ENCODE measurements at places on chromosomes 11 and 22.

DNA sequence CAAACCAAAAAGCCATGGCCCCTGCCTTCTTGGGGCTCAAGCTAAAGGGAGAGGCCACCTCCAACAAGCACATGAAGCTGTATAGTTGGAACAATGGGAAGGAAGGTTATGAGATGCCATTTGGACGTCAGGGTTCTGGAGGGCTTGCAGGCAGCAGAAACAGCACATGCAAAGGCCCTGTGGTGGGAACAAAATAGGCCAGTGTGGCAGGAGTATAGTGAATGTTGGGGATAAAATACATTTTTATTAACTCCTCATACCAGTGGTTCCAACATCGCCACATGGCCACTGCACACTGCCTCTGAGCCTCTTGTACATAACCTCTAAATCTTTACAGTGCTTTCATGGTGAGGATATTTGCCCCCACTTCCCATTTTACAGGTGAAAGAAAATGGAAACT, 32.2 kb upstream of the MN1 start:
- no peak for DNase-seq

- DNase-seq = no peak
Observed at GRCh38 chr22:36352803-36353507, 34.8 kb downstream of the MYH9 start.

DNA sequence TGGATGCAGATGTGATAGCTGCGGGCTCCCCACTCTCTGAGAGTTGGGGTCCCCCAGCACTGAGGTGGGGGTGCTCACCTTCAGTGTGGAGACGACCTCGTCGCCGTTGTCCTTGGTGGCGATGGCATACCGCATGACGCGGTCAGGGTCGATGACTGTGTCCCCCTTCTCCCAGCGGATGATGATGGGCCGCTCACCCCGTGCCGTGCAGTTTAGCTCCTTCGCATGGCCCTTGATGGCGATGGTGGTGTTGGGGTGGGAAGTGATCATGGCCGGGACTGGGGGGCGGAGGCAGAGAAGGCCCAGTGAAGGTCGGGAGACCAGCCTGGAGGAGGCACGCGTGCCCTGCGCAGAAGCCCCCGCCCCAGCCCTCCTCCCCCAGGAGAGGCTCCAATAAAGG, 154.2 kb downstream of the CEP164 start:
- no peak for DNase-seq

DNA sequence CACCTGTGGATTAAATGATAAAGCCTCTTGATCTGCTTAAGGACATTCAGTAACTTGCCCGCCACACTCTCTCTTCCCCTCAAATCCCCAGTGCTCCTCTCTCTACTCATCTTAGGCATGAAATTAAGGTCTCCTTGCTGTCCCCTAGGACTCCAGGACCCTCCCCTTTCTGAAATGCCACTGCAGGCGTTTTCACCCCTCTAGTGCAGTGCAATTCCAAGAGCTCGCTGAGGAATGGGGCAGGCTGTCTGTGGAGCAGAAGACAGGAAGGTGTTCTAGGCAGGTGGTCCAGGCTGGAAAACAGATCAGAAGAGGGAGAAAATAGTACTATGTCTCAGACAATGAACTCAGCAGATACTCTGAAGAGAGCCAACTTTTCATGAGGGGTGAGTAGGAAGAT, 55.8 kb upstream of the ARHGAP42 start:
- no peak for DNase-seq

DNA sequence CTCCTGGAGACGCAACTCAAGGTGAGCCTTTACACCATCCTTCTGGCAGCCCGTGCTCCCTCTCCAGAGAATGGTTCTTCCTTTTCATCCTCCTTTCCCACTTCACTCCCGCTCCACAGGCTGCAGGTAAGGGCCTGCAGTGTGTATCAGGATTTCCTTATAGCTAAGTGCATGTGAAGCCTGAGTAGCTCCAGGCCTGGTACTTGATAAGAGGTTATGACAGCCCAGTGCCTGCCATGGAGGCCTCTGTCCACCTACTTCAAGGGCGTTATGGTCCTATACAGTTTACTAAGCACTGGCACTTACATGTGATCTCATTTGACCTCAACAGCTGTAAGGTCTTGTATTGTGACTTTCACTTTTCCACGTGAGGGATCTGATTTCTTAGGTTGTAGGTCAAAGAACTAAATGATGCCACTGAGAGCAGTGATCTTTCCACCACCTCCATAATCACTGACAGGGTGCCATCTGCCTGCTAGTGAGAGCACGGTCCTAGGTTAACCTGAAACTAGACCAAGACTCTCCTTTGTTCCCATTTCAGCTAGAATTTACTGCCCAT, 18.1 kb downstream of the SSH3 start:
- no peak for DNase-seq

DNA sequence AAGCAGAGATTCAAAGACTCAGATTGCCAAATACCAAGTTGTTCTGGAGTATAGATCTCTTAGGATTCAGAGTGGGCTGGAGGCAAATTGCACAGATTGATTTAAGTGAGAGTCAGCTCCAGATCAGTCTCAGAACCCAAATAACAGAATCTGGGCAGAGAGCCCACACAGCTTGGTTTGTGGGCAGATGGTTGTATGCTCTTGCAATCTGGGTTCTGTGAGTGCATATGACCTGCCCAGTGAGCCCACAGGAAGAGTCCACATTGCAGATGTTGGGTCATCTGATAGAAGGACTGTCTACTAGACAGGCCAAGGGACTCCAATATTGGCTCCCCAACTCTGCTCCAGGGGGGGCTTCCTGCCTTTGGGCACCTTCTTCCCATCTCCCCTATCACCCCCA, 65.9 kb downstream of the ADAMTS15 start:
- DNase-seq = no peak

DNA sequence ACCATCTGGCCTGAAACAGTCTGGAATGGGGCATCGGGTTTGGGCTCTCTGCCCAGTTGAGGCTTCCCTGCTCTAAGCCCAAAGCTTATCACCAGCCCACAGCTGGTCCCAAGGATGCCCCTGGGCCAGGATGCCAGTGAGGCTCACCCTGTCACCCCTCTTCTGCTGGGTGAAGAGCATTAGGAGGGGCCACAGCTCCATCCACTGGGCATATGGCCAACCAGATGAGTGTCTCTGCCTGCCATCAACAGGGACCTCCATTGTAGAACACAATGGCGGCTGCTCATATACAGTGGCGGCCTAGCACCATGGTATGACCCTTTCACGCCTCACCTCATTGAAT, 5.6 kb downstream of the CHST1 start:
- no peak for DNase-seq

Data from chondrocyte (in vitro differentiated cells).